Stimulated activated CD4-positive, alpha-beta T cell treated with anti-CD3 and anti-CD28 coated beads, Interleukin-15, amount 100 ng/mL, for 1 hour (primary cell): ENCODE measurements at places on chromosomes 3 and 15.

DNA sequence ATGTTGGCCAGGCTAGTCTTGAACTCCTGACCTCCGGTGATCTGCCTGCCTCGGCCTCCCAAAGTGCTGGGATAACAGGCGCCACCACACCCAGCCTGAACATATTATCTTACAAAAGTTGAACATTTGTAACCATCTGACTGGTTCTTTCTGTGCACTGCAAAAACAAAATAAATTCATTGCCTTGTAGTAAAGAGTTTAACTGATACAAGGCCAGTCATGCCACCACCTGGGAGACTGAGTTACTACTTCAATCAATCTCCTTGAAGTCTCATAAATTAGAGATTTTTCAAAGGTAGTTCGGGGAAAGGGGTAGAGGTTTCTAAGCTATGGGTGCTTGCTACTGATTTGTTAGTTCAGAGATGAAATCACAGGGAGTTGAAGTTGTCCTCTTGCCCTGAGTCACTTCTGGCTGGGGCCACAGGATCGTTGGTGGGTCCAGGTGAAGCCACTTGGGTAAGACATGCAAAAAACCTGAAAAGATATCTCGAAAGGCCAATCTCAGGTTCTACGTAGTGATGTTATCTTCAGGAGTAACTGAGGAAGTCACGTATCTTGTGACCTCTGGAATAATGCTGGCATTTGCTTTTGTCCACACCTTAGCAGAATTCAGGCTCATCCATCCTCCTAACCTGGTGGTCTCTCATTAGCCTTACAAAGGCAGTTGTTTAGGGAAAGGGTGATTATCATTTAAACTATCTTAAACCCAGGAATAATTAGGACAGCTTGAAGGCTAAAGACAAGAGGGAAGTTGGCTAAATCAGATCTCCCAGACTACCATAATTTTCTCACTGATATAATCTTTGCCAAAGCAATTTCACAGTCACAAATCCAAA lies 33.7 kb downstream of the ZBTB11 start:
- DNase-seq: no peak

GRCh38 chr3:154280161-154280560 lies 44.1 kb downstream of the DHX36 start:
- no peak for DNase-seq

DNA sequence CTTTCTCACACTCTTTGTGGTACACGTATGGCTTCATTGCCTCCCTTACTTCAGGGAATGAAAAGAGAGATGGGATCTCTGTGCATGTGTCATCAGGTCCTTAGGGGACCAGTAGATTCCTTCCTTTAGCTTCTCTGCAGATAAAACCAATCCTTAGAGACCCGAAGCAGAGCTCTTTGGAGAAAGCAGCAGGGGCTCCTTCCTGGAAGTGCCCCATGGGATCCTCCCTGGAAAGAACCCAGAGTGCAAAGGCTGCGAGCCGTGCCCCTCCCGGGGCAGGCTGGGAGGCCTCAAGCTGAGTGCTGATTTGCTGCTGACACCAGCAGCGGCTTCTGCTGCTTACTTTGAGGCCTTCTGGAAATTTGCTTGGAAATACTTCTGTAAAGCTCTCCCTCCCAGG lies 328.6 kb upstream of the RGMA start:
- no peak for DNase-seq

DNA sequence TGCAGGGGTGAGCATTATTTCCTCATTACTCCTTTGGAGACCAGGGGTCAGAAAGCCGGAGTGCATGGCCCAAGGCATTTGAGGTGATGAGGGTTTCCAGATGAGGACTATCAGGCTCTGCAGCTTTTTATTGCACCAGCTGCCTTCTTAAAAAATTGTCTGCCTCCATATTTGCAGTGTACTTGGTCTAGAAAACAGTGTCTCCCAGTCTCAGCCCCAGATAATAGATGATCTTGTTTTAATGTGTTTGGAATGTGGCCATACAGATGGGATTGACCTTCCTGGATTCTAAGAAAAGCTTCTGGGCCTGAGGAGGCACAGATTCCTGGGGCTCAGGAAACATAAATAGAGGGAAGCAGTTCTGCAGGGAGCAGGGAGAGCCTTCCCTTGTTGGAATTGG lies 123.3 kb downstream of the GABRG3 start:
- DNase-seq: no peak

- DNase-seq: no peak
Measured at GRCh38 chr15:26126819-26127387, 263.8 kb upstream of the ATP10A start.

- no peak for DNase-seq
Measured at GRCh38 chr3:46409739-46410489, 2.9 kb downstream of the CCRL2 start.

- DNase-seq: no peak
Measured at GRCh38 chr15:39204031-39204430, 376.8 kb upstream of the THBS1 start.

GRCh38 chr3:110799271-110799670 lies 272.3 kb upstream of the NECTIN3 start:
- no peak for DNase-seq

- no peak for DNase-seq
Measured at GRCh38 chr3:175456466-175456865, 597.3 kb downstream of the NAALADL2 start.

- no peak for DNase-seq
Measured at GRCh38 chr3:178709051-178709450, 172.8 kb downstream of the KCNMB2 start.
